ENCODE measurements at places on chromosomes 3 and 15.

- peak; percentile 39 for DNase-seq
Observed at GRCh38 chr3:153080778-153081240, 81.2 kb upstream of the RAP2B start.

DNA sequence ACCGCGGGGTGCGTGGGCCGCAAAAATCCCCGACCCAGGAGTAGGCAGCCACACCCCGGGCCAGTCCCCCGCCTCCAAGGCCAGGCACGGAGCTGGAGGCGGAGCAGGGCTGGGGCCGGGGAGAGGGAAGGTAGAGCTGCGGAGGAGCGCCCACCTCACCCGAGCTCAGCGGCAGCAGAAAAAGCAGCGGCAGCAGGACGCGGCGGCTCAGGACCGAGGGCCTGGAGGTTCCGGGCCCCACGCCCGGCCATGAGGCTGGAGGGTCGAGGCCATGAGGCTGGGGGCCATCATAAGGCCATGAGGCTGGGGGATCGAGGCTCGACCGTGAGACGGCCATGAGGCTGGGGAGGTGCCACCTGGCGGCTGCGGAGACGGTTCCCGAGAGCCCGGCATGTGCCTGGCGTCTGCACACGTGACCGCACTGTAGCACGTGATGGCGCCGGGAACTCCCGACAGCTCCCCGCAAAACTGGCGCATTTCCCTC is 32.9 kb upstream of the PRSS50 start:
- DNase-seq: no peak

DNA sequence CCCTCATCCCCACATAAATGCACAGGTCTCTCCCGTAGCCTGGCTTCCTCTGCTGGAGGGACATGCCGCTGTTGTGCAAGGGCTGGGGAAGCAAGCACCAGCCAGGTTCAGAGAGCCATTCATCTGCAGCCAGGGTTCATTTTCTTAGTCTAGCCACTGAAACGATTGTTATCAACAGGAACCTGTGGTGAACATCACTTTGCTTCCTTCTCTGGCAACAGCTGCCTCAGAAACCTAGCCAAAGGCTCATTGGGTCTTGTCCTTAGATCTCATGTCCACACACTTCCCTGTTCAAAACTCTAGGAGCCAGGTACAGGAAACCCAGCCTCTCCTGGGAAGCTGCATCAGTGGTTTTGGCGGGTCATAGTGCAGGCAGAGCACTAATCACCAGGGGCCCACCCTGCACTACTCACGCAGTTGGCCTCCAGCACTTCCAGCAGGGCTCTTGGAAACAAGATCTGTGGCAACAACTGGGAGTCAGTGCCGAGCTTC is 47.0 kb downstream of the OXNAD1 start:
- no peak for DNase-seq

DNA sequence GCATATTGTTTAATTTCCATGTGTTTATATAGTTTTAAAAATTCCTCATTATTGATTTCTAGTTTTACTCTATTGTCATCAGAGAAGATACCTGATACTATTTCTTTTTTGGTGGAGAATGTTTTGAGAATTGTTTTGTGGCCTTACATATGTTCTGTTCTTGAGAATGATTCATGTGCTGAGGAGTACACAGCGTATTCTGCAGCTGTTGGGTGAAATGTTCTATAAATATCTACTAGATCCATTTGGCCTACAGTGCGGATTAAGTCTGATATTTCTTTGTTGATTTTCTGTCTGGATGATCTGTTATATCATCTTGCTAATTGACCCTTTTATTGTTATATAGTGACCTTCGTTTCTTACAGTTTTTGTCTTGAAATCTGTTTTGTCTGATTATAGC is 109.7 kb downstream of the UBE2E2 start:
- no peak for DNase-seq

- no peak for DNase-seq
Observed at GRCh38 chr3:193645806-193646205, 52.8 kb downstream of the OPA1 start.

GRCh38 chr15:78343276-78344060 is 3.3 kb downstream of the CRABP1 start:
- DNase-seq: peak; percentile 14

DNA sequence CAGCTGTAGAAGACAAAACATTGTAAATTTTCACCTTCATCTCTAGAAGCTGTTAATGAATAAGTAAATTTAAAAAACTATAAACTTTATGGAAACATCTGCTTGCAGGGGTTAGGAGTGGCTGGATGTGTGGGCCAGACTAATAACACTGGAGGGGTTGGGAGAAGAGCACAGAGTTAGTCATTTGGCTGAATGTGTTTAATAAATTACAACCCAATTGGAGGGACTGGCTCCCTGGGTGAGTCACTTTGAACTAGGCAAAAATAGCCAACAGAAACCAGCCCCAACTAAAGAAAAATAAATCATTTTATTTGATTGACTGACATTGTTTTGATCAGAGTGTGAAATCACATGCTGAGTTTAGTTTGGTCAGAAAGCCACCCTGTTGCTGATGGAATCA is 21.8 kb downstream of the DGKG start:
- DNase-seq: no peak

- DNase-seq: no peak
Observed at GRCh38 chr15:69852916-69853315, 244.8 kb downstream of the TLE3 start.

DNA sequence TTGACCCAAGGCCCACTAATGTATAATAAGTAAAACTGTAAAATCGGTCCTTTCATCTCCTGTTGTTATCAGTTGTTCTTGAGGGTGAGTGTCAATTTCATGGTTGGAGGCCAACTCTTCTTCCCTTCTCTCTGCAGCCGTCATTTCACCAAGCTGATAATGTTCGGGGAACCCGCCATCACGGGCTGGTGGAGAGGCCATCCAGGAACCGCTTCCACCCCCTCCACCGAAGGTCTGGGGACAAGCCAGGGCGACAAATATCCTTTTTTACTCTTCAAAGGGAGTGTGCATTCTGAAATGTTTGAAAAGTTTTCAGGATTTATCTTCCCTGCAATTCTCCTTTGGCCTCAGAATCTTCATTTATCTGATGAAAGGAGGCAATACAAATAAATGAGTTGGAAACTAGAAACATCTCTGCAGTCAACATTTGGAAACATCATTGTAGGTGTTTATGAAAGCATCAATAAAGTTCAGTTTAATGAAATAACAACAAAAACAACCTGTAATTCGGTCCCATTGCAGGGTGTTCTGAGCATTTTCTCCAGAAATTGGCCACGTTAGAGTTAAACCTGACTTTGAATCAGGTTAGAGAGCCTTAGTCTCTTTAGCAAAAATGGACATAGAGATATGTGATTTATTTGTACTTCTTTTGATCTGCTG is 63.9 kb downstream of the CRTC3 start:
- DNase-seq: no peak

GRCh38 chr3:172251211-172251610 is 197.0 kb downstream of the GHSR start:
- no peak for DNase-seq

- DNase-seq: peak; percentile 81
Observed at GRCh38 chr15:48112242-48112641, 8.5 kb upstream of the SLC24A5 start.

DNA sequence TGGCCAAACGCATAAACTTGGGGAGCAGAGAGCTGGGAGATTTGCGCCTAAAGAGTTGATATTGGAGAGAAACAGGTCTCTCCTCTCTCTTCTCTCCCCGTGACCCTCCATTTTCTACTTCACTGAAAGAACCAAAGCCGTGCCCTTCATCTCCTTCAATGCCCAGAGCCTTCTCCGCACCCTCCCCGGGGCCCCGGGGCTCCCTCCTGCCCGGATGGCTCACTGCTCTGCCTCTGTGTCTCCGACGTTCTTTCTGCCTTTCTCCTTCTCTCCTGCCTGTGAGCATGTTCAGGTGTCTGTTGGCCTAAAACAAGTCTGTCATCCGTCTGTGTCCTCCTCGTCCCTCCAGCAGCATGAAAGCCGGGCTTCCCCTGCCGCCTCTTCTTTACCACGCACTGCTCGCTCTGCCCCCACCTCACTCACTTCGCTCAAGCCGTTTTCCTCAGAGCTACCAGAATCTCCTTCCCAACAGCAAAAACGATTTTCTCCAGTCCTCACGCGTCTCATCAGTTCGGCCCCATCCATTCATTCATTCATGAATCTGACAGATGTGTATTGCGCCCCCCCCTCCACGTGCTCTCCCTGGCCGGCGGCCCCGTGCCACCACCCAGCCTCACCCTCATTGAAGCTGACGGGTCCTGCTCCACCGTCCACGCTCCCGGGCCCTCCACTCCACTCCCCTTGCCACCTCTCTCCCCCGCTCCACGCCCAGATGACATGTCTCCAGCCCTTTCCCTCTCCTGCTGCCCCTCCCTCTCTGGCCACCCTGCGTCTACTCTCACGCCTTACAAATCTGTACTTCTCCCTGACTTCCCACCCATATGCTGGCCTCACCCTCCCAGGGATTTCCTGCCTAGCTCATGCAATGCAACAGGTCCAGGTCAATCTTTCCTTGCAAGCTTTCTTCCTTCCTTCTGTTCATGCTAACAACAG is 10.2 kb downstream of the MUC4 start:
- no peak for DNase-seq

GRCh38 chr3:177427540-177427939 is 230.3 kb upstream of the TBL1XR1 start:
- DNase-seq: no peak

DNA sequence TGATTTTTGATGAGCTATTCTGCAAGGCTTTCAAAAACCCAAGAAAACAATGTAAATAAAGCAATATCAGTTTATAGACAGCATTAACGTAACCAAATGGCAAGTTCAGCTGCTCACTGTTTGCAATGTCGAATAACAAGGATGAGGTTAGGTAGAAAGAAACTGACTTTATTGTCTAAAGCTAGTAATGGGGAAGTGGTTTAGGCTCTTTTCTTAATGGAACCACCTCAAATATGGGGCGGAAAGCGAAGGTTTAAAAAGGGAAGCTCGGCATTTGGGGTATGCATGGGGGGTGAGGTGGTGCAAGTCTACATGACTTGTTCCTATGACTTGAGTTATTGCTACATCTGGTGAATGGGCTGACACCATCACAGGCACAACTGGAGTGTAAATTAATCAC is 1060.2 kb downstream of the NSUN3 start:
- DNase-seq: no peak

DNA sequence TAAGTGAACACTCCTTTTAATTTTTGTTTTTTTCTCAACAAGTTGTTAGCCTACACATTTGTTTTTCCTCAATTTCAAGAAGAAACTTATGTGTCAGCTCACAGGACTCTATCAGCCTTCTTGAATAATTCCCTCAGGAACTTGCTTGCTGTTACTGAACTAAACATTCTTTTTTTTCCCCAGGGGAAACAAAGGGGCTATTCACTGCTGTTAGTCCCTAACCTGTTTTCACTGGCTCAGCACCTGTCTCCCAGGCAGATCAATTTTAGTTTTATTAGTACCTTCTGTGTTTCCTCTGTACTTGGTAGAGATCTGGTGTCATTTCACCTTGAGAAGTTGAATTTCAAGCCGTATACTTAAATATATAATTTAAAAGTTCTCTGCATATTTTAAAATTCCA is 644.6 kb downstream of the CADM2 start:
- DNase-seq: no peak

GRCh38 chr3:100081986-100082692 is 32.2 kb downstream of the FILIP1L start:
- DNase-seq: no peak

- no peak for DNase-seq
Observed at GRCh38 chr3:63303238-63303637, 25.1 kb downstream of the SYNPR start.

DNA sequence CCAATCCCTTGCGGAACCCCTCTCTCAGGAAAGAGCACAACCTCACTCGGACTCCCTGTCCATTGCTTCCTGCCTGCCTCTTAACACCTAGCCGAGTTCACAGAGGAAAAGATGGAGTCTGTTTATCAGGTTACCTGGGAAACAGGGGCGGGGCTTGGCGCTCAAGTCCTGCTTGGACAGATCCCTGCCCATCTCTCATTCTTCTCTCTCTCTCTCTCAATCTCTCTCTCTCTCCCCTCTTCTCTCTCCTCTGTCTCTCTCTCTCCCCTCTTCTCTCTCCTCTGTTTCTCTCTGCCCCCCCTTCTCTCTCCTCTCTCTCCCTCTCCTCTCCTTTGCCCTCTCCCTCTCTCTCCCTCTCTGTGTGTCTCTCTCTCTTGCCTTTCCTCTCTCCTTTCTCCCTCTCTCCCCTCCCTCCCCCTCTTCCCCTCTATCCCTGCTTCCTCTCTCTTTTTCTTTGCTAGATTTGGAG is at the start of gene EFHB:
Gene EFHB (minus strand): TSS at position 120 of the 469 bp plus-strand sequence. CDS start 199 bp downstream, outside the sequence.
- no peak for DNase-seq

DNA sequence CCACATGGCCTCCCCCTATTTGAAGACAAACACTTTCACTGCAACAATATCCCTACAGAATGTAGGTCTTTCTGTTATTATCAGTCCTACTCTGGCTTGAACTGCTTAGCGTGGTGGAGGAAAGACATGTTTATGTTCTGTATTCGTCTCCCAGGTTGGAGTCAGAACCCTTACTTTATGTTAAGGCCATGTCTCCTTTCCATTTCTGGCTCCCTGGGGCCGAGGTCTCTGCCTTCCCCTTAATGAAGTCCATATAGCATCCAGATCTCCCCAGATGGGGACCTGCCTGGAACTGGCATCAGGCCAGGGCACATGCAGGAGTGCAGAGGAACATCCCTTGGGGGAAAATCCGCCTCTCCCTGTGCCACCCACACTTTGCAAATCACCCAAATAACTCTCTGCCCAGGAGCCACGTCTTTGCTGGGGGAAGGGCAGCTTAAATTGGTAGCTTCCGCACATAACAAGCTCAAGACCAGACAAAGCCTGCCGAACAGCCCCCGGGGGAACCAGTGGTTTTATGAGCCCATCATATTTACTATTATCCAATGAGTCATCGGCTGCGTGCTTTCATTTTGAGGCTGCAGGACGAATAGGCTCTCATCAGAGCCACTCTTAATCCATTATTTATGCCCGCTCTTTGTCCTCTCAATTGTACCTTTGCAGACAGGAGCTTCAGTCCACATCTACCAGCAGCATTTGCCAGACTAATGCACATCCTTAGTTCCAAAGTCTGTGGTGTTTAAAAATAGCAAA is 237.0 kb downstream of the UACA start:
- DNase-seq: peak; percentile 96

DNA sequence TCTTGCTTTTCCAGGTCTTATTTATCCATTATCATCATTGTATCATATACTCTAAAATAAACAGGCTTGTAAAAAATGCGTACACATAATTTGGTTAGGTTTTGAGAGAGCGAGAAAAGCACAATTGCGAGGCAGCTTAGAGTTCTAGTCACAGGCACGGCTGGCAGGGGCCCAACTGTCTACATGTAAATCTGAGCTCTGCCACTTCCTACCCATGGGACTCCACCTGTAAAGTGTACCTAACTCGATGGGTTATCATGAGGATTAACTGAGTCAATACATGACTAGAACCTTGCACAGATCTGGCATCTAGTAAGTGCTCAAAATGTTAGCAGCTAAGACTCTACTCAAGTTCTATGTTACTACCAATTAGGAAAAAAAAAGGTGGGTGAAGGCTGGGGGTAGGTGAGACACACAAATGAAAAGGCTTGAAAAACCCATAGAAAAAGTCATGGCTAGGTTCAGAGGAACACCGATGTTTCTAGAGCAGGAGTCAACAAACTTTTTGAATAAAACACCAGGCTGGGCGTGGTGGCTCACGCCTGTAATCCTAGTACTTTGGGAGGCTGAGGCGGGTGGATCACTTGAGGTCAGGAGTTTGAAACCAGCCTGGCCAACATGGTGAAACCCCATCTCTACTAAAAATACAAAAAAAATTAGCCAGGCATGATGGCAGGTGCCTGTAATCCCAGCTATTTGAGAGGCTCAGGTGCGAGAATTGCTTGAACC is 36.2 kb downstream of the GLB1 start:
- DNase-seq: no peak
